NCI-H2171 treated with DMSO at 0.1 percent for 48 hours (cell line): ENCODE measurements at places on chromosomes 1 and 21.

DNA sequence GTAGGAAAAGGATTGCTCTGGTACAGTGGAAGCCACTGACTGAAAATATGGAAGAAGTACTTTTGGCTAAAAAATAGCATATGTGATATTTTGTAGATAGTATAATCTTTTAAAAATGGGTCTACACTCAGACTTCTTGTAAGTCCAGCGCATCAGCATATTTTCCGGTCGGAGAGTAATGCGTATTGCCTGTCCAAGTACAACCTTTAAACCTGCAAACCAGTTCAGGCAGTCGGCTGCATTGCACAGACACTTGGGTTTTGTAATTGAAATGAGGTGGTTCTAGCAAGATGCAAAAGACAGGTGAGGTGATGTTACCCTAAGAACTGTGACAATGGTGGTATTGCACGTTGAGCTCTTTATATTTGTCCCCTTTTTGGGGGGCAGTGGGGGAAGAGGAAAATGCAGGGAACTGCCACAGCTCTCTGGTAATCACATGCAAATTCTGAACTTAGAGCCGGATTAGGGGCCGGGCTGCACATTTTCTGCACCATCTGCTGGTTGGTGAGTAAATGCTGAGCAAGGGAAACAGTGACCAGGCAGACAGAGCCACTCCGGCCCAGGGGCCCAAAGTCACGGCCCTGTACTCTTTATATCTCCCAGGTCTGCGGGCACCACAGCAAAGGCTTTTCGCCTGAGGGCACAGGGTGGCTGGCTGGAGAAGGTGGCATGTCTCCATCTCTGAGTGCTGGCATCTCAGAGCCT, 2.3 kb downstream of the GPR137B start:
- DNase-seq = no peak

DNA sequence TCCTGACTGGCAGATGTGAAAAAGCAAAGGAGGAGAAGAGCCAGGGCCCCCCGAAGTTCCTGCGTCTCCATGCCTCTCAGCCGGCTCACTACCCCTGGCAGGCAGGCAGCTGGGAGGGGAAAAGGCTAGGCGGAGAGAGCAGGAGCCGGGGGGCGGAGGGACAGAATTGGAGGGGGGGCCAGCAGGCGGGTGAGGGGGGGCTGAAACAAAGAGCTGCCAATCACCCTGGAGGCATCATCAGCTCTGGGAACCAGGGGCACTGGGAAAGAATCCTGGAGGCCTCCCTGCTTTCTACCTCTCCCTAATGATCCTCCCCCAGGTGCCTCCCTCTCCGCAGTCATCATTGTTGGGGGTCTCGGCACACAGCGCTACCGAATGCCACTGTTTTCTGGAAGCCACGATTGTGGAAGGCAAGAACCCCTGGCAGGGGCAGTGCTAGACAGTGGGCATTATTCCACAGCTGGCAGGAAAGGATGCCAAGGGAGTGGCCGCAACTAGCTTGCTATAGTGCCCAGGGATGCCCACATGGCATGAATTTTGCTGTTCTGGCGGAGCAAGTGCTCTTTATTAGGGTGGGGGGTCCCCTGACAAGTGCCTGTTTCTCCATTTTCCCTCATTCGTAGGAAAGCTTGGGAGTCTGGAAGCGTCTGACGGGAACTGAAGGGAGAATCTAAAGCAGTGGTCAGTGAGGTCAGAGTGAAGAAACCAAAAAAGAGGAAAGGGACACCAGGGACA, at the start of gene THBS3:
THBS3 (minus strand) TSS at position 92 of the 735 bp plus-strand sequence; CDS start at position 71, 21 bp downstream.
- peak; percentile 84 for DNase-seq

GRCh38 chr1:154384650-154385489, 20.3 kb upstream of the IL6R start:
- no peak for DNase-seq

- no peak for DNase-seq
These were observed 8.3 kb upstream of the MUTYH start for GRCh38 chr1:45348609-45348965.

- DNase-seq = no peak
These were observed 54.9 kb upstream of the ATF3 start for GRCh38 chr1:212553676-212554075.

- peak; percentile 87 for DNase-seq
These were observed 13.6 kb upstream of the FAM110D start for GRCh38 chr1:26145041-26145959.

DNA sequence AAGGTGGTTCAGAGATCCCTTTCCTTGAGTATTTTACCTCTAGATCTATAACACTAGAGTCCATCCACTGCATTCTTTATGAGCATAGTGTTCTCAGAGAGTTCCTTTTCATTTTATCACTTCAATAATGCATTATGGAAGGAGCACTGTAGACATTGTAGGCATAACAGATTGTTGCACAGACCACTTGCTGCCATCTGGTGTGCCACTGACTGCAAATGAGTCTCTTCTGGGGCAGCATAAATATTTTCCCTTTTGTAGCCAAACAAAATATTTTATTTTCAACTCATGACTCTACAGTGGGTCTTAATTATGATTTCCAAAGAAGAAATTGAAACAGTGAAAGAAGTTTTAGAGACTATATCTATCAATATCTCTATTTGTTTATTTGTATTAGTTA, 290.4 kb downstream of the OLFM3 start:
- DNase-seq = peak; percentile 23

- no peak for DNase-seq
These were observed 15.4 kb downstream of the NOL9 start for GRCh38 chr1:6538956-6539355.

DNA sequence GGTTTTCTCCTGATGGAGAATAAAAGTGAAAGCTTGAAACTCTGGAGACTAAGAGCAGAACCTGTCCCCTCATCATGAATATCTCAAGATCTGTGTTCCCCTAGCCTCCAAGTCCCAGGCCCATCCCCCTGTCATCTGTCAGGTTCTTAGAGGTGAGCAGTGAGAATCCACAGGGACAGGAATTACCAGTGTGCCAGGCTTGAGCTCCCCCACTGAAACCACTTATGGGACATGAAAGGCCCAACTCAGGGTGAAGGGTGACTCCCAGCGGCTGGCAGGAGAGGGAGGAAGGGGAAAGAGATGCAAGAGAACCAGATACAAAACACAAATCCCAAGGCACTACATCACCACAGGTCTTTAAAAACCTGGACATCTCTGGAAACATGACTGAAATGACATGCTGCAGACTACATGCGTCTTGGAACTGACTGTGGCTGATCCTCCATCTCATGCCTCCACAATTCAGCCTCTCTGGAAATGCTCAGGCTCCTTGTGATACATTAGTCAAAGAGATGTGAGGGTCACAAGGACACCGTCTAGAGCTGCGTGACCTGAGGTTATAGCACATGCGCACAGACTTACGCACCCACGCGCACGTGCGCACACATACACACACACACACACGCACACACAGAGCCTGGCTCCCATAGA, 6.8 kb upstream of the LY9 start:
- DNase-seq = no peak

- peak; percentile 19 for DNase-seq
These were observed 14.7 kb upstream of the OR2T27 start for GRCh38 chr1:248670003-248670402.

DNA sequence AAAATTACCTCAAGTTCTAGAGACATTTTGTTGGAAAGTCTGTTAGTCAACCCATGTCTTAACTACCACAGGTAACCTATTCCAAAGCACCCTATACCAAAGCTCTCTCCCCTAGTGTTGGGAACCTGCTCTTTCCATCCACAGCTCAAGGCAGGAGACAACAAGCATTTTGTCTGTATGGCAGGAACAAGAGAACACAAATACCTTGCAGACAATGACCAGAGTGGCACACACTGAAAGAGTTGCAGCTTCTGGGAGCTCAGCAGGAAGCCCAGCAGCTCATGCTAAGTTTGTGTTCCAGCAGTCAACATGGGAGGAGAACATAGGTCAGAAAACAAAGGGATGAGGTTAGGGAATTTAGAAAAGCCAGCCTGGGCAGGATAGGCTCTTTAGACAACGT, 300.8 kb downstream of the HHIPL2 start:
- no peak for DNase-seq

GRCh38 chr1:207333009-207333600, 11.6 kb downstream of the CD55 start:
- no peak for DNase-seq

DNA sequence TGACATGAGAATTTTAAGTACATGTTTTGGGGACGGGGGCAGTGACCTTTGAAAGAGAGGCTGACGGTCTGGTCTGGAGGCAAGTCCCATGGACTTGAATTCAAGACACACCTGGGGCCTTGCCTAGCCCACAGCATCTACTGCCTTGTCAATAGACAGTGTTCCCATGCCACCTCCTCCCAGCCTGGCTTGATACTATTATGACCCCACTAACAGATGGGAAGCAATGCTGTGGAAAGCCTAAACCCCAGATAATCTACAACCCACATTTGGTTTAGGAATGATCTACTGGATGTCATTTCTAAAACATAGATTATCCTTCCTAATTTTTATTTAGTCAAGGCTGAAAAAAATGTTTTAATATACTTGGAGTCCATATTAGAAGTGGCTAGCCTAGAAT, 17.8 kb upstream of the NFASC start:
- DNase-seq = no peak

- peak; percentile 57 for DNase-seq
These were observed 17.4 kb downstream of the MTR start for GRCh38 chr1:236812334-236813030.

DNA sequence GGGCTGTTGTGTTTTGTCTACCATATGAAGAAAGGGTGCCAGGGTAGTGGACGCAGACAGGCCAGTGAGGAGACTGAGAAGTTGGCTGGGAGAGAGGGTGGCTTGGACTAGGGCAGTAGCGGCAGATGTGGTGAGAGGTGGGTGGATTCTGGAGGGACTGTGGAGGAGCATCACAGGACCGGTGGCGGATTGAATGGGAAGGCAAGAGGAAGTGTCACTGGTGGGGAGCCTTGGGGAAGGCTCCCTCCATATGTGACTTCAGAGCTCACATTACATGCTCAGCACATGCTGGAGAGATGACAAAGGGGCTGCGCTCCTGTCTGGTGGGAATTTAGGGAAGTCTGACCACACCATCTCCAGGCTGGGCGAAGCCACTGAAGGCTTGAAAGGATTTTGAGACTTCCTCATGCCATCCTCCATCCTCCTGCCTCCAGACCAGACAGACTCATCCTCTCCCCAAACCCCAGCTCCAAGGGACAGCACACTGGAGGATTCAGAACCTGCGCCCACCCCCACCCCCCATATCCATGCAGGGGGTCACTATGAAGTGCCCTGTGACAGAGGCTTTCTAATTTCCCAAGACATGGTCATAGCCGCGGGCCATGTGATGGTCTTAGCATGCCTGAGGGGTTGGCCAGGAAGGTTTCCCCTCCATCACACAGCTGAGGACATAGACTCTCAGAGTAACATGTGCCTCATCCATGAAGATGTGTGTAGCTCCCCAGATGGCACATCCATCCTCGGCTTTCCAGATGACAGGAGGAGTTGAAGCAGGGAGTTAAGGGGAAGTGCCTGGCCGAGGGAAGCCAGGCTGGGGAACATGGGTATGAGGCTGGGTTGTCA, 138.8 kb upstream of the WNT4 start:
- no peak for DNase-seq

GRCh38 chr1:231107600-231108326, 54.1 kb upstream of the TRIM67 start:
- no peak for DNase-seq

DNA sequence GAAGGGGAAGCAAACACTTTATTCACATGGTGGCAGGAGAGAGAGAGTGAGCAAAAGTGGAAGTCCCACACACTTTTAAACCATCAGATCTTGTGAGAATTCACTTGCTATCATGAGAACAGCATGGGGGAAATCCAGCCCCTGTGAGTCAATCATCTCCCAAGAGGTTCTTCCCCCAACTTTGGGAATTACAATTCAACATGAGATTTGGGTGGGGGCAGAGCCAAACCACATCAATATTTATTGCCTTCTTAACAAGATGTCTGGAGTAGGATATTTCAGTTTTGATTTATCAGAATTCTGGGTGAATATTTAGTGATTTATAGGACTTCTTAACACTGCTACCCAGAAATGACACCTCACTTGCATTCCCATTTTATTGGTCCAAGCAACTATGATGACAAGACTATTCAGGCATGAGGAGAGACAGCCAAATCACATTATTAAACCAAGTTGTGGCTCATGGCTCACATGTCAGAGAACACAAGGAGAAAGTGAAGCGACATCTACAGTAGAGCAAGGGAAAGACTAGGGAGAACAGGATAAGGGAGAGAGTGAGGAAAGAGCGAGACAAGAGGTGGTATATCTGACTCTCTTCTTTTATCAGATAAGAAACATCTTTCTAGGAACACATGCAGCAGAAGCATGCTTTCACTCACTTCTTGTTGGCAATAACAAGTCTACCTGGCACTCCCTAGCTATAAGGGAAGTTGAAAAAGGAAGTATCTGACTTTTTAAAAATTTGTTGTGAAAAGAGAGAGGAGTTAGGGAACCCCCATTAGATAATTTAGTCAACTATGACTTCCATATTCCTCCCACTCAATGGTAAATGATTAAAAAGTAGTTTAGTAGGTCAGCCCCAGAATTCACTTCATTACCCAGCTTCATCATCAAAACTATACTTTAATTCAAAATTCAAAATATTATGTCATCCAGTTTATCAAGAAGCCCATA, 36.6 kb upstream of the PTPRC start:
- no peak for DNase-seq

DNA sequence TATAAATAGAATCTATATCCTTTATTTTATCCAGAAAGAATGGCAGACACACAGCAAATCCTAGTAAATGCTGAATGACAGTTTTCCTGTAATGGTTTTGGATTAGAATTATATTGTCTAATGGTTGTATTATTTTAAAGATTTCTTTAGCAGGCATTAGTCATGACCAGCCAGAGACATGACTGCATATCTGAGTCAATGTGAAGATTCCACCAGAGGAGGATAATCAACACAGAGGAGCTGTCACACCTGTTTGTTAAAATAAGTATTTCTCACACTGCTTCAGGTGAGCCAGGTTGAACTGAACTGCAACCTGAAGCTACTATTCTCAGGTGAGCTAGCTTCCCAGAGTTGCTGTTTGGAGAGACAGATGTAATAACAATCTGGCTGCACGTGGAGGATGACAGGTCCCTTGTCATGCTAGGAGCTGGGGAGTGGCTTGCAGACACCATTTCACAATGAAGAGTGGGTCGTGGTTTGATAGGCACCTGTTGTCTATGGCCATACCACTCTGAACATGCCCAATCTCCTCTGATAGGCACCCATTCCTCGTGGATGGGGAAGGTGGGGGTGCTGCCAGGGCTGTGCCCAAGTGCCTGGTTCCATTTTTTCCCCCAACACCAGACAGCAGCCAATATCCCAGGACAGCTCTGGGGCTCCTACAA, 94.3 kb downstream of the KCNJ6 start:
- peak; percentile 60 for DNase-seq

GRCh38 chr21:45982758-45983648, 1.4 kb downstream of the COL6A1 start:
- DNase-seq = no peak

- DNase-seq = no peak
These were observed 148.5 kb upstream of the KCNK2 start for GRCh38 chr1:214934045-214934444.
